ENCODE measurements at places on chromosomes 5 and 9.

DNA sequence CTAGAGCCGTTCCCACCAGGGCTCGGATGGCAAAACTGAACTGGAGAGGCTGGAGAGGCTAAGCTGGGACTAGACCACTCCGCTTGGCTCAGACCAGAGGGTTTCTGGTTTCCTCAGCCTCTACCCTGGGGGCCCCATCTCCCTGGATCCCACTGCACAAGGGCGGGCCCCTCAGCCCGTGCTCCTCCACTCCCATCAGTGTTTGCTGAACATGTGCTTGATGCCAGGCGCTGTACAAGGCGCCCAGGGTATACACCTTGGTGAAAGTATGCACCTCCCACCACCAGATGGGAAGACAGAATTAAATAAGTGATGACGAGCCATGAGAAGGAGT lies 18.0 kb downstream of the GPX3 start:
- DNase-seq = no peak

GRCh38 chr5:1857256-1857600 lies 25.5 kb downstream of the IRX4 start:
- no peak for DNase-seq

- no peak for DNase-seq
Measured at GRCh38 chr5:142500227-142500905, 175.5 kb upstream of the SPRY4 start.

GRCh38 chr9:121926351-121926801 lies 166.7 kb downstream of the TTLL11 start:
- no peak for DNase-seq

DNA sequence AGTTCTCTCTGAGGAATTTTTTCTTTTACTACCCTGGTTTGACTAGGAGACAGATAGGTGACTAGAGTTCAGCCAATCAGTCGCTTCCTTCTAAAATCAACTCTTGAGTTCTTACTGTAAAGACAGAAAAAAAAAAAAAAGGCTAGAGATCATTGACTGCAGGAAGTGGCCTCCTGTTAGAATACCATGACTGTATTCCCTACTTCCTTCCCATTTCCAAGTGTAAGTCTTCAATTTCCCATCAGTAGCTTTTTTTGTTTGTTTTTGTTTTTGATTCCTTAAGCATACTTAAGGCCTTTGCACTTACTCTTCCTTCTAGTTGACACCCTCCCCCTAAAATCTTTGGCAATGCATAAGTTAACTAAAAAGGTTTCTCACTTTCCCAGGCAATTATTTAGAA lies 154.3 kb downstream of the HMHB1 start:
- DNase-seq = no peak

DNA sequence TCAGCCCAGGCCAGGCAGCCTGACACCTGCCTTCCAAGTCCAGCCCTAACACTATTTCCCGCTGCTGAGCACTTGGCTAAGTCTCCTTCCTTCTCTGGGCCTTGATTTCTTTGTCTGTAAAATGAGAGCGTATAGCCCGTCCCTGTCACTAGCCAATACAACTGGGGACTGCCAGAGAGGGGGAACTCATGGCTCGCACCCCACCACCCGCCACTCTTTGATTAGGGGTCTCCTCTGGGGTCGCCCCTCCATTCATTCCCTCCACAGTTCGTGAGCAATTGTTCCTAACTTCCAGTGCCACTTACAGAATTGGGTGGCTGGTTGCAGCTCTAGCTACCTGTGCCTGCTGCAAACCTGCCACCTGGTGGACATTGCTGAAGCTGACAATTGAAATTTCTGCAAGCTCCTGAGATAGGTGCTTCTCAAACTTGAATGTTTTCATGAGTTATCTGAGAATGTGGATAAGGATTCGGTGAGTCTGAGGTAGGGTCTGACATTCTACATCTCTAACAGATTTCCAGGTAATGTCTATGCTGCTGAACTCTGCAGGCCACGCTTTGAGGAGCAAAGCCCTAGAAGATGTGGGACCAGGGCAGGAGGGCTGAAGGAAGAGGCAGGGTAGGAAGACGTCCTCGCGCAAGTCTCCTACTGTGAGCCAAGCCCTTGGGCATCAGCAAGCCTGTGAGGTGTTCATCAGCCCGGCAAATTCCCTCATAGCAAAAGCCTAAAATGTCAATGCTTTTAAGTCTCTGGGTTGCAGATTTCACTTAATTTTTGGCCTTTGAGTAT lies 13.3 kb upstream of the RECK start:
- peak; percentile 67 for DNase-seq

DNA sequence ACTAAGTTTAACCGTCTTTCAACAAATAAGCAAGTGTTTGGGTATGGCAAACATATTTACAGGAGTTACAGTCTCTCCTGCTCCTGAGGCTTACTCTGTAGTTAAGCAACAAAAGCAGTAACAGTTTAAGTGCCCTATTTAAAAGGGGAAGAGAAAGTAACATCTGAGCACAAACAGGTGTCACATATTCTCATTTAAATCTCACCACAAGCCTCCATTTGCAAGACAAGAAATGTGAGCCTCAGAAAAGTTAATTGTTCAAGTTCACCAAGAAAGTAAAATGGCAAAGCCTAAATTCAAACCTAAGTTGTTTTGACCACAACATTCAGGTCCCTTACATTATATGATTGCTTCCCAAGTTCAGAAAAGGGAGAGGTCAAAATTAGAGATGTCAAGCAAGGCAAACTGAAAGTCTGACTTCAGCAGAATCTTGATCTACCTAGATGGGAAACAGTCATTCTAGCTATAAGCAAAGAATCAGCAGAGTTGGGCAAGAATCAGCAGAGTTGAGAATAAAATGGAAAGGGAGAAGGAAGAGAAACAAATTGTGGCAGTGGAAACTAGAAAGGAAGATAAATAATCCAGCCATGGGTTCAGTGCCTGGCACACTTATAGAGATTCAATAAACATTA lies 93.4 kb downstream of the STRBP start:
- DNase-seq = no peak

DNA sequence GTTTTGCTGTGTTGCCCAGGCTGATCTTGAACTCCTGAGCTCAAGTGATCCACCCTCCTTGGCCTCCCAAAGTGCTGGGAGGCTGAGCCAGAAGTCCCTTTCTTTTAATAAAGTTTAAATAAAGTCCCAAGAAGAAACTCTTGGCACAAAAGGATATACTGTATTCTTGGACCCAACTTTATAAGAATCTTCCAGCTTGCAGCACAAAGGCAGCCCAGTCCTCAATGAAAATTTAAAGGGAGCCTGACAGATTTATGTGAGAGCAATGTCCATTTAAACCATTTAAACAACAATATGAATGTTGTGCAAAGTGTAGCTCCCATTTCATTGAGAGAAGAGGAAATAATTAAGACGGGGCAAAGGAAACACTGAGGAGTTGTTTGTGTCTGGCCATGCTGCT lies 217.0 kb downstream of the DOCK8 start:
- DNase-seq = no peak

GRCh38 chr5:131563434-131564228 lies 71.4 kb downstream of the RAPGEF6 start:
- DNase-seq = no peak

GRCh38 chr9:14344941-14345353 lies 31.0 kb upstream of the NFIB start:
- DNase-seq = no peak

DNA sequence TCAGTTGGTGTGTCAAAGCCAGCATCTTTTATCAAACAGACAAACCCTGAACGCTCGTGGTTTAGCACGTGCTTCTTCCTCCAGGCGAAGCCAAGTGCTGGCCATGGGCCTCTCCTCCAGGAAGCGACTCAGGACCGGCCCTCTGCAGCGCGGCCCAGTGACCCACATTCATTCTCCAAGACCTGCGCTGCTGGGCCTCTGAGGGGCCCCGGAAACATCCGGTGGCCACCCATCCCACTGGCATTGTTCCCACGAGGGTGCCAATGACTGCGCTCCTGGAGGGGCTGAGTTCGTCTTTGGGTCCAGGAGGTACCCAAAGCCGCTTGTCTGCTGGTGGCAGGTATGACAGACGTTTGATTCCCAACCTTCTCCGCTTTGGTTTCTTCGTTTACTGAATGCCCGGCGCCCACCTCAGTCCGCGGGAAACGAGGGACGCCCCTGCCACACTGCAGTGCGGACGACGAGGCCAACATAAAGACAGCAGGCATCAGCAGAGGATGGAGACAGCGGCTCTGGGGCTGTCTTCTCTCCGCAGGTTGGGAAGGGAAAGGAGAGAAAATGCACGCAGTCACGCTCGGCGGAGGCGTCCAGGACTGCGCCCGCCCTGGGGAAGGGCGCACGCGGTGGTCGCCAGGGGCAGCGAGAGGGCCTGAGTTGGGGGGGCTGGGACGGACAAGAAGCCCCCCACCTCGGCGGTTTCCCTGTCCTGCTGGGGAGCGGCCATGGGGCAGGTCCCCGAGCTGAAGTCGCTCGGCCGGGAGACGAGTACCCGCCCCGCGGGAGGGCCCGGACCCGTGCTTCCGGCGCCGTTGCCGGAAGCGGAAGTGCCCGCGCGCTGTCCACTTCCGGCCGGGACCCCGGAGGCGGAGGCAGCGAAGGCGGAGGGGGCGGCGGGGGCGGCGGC lies at the start of gene EXOC3:
Gene EXOC3 (plus strand): TSS at position 842 of the 904 bp plus-strand sequence. CDS start 3,030 bp downstream, outside the sequence.
- DNase-seq = peak; percentile 80

DNA sequence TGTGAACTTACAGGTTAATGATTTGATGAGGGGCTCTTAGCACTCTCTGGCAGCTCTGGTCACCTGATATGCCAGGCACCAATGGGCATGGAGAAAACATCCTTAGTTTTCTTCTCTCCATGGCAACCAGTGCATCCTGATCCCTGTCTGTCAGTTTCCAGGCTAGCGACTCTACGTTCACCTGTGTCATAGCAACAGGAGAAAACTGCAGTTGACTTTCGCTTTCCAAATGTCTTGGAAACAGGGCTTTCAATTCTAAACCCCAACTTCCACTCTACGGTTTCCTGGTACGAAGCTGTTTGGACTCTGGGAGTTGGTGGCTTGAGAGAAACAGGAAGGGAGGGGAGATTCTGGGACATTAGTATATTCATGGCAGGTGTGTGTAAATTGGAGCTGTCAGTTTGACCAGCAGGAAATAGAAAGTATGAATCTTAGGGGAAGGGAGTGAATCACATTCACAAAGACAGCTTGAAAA lies 74.4 kb downstream of the SLC28A3 start:
- DNase-seq = peak; percentile 3

DNA sequence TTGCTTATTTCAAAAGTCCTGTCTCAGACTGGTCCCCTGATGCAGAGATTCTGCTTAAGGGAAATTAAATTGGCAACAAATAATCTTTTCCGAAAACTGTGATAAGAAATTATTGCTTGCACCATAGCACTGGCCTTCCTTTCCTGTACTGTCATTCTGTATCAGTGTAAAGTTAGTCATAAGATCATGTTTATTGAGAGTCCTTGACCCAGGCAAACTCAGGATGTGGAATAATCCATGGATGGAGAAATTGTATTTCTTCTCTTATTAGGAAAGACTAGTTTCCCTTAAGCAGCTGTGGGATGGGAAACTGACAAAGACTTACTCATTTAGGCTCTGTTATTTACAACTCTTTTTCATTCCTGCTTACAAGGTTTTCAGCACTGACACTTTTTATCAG lies 83.0 kb upstream of the RANBP6 start:
- no peak for DNase-seq

- DNase-seq = no peak
Measured at GRCh38 chr9:18604767-18605730, 131.1 kb downstream of the ADAMTSL1 start.

DNA sequence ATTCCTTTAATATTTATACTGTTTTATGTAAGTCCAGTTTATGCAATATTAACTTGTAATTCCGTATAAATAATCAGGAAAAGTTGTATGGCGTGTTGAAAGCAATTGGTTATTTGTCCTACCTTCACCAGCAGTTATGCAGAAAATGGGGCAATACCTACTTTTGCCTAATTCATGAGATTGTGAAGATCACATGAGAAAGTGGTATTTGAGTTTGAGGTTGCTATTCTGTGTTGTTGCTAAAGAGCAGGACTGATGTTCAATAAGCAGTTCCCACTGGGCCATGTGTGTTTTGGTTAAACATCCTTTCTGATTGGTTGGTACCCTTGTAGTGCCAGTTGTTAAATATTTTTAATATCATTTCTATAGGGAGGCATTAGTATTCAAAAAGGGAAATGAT lies 3.2 kb downstream of the TGFBR1 start:
- DNase-seq = no peak

- DNase-seq = no peak
Measured at GRCh38 chr5:142545650-142546322, 140.1 kb downstream of the FGF1 start.

- DNase-seq = no peak
Measured at GRCh38 chr5:79806741-79807140, 117.1 kb downstream of the CMYA5 start.

- DNase-seq = no peak
Measured at GRCh38 chr5:73442231-73442811, 6.3 kb downstream of the FOXD1 start.

GRCh38 chr5:35339616-35340100 lies 109.4 kb upstream of the PRLR start:
- no peak for DNase-seq

GRCh38 chr5:106720367-106720766 lies 950.4 kb downstream of the EFNA5 start:
- DNase-seq = no peak

- peak; percentile 76 for DNase-seq
Measured at GRCh38 chr5:110054240-110054639, 364.5 kb downstream of the MAN2A1 start.

DNA sequence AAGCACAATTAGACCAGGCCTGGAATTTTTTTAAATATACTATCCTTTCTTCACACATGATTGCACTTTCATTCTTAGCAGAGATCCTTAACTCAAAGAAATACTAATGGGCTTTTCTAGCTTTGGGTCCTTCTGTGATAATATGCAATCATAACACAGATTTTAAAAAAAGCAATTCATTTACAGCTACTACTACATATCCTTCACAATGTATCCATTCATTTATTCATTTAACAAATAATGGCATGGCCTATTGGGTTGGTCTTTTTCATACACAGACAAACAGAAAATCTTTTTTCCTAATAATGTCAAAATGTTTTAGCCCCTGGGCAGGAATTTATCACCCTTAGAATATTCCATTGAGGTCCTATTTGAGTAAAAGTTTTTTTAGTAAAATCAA lies 47.0 kb downstream of the SAXO1 start:
- DNase-seq = no peak

- DNase-seq = no peak
Measured at GRCh38 chr5:147611483-147611882, 101.6 kb upstream of the DPYSL3 start.

GRCh38 chr5:171455522-171455921 lies 36.1 kb downstream of the FGF18 start:
- no peak for DNase-seq

DNA sequence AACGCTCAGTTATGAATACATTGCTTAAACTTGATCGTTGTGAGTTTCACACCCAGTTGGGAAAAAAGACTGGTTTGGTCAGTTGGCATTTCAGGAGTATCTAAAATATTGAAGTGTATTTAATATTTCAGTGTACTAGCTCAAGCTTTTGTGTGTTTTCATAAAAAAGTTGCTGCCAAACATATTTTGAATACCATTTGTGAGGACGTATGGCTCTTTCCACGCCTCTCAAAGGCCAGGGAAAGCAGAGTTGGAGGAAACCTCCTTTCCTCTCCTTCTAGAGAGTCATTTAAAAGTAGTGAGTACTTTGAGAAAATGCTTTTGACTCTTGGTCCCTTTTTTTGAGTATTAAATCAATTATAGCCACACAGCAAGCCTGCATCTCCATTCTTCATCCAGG lies 43.2 kb upstream of the ANKRD33B start:
- no peak for DNase-seq

GRCh38 chr5:41406424-41406823 lies 104.0 kb downstream of the PLCXD3 start:
- no peak for DNase-seq

GRCh38 chr5:89168766-89169165 lies 285.8 kb upstream of the MEF2C start:
- DNase-seq = no peak

GRCh38 chr9:76562511-76562911 lies 103.5 kb downstream of the GCNT1 start:
- no peak for DNase-seq
